ENCODE measurements at places on chromosomes 3 and 15.

DNA sequence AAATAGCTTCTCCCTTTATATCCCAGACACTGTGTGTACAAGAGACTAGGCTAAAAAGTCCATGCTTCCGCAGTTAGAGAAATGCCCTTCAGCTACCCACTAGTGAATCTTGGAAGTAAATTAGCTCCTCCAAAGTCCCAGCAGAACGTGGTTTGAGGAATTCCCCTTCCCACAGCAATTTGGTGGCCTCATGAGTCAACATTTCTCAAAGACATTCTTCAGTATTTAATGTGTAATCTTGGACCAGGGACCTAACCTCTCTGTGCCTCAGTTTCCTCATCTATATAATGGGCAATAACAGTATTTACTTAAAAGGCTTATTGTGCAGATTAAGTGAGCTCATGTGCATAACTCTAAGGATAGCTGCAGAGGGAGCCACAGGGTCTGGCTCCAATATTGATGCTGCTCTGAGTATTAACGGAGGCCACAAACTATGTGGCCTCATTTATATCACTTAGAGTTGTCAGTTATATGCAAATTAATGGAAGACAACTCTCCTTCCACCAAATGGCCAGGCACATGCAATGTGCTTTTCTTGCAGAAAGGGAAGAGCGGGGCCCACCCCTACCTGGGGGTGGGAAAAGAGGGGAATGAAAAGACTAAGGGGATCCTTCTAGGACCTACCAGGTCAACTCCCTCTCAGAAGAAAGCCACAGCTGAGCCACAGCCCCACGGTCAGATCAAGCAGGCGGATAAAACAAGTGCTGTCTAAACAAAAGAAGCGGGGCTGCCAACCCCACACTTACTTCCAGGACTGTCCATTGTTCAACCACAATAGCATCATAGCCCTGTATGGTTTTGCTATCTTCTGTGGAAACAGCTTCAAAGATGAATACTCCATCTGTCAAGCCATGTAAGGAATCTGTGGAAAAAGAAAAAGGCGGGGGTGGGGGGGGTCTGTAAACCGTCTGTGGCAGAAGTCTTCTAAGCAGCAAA, 92.4 kb downstream of the OXNAD1 start:
- DNase-seq: peak; percentile 47

DNA sequence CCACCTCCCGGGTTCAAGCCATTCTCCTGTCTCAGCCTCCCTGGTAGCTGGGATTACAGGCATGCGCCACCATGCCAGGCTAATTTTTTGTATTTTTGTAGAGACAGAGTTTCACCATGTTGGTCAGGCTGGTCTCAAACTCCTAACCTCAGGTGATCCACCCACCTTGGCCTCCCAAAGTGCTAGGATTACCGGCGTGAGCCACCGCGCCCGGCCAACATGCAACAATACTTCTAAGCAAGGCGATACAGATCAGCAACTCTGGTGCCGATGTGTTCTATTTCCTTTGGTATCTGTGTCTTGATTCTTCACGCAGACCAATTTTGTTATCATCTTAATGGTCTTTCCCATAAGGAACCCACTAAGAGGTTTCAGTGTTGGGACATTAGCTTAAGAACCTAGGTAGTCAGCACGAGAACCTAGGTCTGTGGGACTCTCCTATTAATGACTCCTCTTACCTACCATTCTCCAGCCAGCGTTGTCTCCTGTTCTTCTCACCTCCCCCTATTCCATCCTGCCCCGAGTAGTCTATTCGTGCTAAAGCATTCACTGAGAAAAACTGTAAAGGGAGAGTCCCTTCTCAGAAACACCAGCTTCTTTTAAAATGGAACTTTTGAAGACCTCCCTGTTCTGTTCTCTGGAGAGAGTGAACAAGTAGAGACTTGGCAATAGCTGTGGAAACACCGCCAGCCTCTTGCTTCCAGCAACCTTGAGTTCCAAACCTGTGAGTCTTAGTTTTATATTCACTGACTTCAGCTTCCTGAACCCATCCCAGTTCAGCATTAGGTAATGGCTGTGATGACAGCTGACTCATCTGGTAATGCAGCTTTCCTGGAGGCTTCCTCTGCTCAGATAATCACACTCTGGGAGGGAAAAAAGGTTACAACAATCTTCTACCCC, 61.2 kb downstream of the TSC22D2 start:
- peak; percentile 96 for DNase-seq

- no peak for DNase-seq
These were observed 19.1 kb upstream of the RPL22L1 start for GRCh38 chr3:170889132-170889531.

GRCh38 chr3:119630880-119631329, 29.5 kb downstream of the POPDC2 start:
- no peak for DNase-seq

DNA sequence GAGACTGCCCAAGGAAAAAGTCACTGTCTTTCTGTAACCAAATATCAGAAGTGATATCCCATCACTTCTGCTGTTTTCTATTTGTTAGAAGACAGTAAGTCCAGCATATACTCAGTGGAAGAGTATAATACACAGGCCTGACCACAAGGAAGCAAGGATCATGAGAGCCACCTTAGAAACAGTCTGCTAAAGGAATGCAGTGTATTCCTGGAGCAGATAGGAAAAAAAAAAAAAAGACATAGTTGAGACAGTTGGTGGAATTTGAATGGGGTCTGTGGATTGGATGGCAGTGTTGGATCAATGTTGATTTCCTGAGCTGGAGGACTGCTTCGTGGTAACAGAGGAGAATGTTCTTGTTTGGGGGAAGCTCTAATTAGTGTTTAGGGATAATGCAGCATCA, 26.5 kb upstream of the FBXL2 start:
- peak; percentile 9 for DNase-seq

DNA sequence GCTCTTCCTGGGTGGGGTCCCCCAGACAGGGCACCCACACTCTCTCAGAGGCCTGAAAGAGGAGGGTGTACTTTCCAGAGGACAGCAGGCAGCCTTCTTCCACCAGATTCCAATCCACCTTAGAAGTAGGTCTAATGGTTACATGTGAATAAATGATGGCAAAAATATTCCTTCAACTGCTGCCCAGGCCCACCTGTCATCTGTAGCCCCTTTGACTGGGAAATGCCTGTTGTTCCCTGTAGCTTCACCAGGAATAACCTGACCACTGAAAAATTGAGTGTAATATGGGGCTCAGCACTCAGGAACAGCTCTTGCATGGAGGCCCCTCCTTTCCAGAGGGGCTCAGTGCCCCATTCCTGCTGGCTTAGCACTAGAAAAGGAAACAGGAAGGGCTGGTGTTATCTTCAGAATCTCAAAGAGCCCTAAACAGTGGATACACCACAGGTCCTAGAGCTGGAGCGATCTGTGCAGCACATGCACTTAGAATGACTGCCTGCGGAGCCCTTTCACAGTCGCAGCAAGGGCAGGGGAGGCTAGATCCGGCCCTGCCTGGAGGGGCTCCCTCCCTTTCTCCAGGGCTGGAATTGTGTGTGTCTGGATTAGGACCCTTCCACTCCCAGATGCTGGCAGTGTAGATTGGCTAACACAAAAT, 32.1 kb downstream of the SLC22A14 start:
- DNase-seq: no peak

DNA sequence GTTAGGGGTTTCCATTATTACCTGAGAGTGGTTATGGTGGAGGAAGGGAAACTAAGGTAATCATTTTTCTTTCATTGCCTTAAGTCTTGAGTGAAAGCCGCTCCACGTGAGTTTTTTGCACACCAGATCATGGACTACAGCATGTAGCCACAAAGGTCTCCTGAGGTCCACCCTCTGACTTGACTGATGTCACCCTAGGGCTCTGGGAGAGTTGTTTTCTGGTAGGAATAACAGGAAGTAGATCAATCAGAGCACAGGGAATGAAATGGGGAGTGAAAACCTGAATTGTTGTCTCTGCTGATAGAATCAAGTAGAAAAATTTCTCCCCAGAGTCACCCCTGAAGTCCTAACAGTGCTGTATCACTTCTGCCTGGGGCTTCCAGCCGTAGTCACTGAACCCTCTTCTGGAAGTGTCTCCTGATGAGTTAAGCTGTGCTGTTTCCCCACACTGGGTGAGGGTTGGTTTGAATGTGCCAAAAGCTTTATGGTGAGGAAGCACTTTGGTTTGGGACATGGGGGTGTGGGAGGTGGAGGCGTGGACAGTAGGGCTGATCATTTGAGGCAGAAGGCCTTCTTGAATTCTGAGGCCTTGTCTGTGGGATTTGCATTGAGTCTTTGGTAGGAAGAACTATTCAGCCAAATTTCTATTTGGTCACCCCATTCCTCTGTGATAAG, 64.3 kb downstream of the SLCO3A1 start:
- no peak for DNase-seq

DNA sequence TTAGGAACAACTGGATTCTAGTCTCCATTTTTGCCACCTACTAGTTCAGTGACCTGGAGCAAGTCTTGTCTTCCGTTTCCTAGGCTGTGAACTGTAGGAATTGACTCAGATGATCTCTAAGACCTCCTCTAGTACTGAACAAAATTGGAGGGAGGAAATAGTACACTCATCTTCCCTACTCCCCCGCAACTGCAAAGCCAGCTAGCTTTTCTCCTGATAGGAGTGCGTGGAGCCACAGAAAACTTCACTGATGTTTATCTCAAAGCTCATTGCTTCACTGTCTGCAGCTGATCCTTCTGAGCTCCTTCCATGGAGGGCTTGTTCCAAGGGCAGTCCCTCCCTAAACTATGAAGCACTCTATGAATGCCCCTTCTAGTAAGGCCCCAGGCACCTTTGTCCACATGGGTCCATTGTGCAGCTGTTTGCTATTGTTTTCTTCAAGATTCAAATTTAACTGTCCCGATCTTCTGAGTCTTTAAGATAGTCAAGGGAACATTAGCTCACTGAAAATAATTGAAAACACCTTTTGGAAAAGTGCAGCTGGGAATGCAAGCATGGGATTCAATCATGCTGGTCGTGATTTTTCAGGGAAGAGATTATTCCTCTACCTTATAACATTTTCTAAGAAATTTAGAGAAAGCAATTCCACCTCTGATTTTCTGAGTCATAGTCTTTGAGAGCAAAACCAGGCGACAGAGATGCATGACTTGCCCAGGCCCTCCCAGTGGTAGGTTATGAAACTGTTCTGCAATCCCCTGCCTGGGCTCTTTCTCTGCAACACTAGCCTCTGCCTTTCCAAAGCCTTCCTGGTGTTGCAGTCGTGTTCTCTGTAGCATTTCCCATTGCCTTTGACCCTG, 24.3 kb downstream of the FILIP1L start:
- peak; percentile 67 for DNase-seq

GRCh38 chr3:190581041-190581541, 67.2 kb downstream of the IL1RAP start:
- no peak for DNase-seq

DNA sequence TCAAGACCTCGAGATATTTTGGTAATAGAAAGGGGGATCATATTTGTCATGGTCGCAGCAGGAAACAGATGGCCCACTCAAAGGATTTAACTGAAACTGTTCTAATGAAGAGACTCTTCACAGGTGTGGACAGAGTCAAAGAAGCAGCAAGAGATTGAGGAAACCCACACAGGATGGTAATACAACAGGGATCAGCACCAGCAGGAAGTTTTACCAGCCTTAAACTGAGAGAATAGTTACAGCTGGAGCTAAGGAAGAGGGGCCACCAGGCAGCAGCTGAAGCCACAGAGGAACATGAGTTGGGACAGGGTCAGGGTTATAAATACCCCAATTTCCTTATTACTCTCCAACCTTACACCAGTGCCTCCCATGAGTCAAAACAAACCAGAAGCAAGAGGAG, 131.8 kb upstream of the UBE2E2 start:
- DNase-seq: no peak

GRCh38 chr15:81572190-81572589, 198.2 kb upstream of the TMC3 start:
- DNase-seq: no peak

GRCh38 chr3:154143873-154144272, 22.7 kb downstream of the ARHGEF26 start:
- no peak for DNase-seq

- peak; percentile 13 for DNase-seq
These were observed 62.2 kb downstream of the SOX2 start for GRCh38 chr3:181773921-181774320.

GRCh38 chr3:42739401-42740158, 33.5 kb downstream of the CCDC13 start:
- no peak for DNase-seq

- no peak for DNase-seq
These were observed 89.9 kb downstream of the ATP10A start for GRCh38 chr15:25773248-25773647.

GRCh38 chr3:12993517-12994356, 79.5 kb downstream of the IQSEC1 start:
- DNase-seq: no peak

GRCh38 chr3:49871531-49872153, 1.9 kb upstream of the CAMKV start:
- DNase-seq: no peak

DNA sequence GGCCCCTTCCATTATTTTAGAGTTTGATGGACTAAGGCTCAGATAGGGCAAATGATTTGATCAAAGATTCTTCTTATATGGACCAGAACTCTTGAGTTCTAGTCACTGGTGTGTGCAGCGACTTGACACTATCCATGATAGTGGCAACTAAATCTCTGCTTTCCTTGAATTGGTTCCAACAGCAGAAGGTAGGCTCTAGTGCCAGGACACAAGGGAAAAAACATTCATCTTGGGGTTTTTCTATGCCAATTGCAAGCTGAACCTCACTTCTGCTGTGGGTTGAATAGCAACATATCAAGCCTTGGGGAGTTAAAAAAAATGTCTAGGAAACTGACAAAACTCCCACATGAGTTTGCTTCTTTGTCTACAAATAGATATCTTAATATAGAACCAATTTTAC, 35.1 kb downstream of the CTXND1 start:
- DNase-seq: no peak

- no peak for DNase-seq
These were observed 98.8 kb upstream of the GALNT15 start for GRCh38 chr3:16075647-16076046.

- DNase-seq: no peak
These were observed 302.7 kb upstream of the MANF start for GRCh38 chr3:51082363-51082762.

GRCh38 chr3:64748244-64748904, 60.6 kb upstream of the ADAMTS9 start:
- no peak for DNase-seq

GRCh38 chr3:11272906-11273574, 843 bp downstream of the ATG7 start:
- no peak for DNase-seq

- no peak for DNase-seq
These were observed 52.4 kb upstream of the SRGAP3 start for GRCh38 chr3:9301798-9302197.

DNA sequence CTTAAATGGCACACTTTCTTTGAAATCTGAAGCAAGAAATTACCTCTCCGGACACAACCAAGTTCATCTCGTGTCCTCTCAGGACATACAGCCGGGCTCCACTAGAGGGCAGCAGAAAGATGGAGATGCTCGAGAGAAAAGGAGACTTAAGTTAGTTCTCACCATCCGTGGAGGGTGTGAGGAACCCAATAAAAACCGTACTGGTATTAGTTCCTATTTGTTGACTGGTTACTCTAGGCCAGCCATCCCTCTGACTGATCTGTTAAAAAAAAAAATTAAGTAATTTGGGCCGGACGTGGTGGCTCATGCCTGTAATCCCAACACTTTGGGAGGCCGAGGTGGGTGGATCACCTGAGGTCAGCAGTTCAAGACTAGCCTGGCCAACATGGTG, 7.9 kb upstream of the CYP11A1 start:
- DNase-seq: peak; percentile 80

GRCh38 chr3:128518587-128519490, 25.8 kb upstream of the GATA2 start:
- no peak for DNase-seq
